EL (cell line): ENCODE measurements at places on chromosomes 2 and 18.

GRCh38 chr2:70340761-70341476 lies 39.1 kb upstream of the FAM136A start:
- peak; percentile 55 for DNase-seq

DNA sequence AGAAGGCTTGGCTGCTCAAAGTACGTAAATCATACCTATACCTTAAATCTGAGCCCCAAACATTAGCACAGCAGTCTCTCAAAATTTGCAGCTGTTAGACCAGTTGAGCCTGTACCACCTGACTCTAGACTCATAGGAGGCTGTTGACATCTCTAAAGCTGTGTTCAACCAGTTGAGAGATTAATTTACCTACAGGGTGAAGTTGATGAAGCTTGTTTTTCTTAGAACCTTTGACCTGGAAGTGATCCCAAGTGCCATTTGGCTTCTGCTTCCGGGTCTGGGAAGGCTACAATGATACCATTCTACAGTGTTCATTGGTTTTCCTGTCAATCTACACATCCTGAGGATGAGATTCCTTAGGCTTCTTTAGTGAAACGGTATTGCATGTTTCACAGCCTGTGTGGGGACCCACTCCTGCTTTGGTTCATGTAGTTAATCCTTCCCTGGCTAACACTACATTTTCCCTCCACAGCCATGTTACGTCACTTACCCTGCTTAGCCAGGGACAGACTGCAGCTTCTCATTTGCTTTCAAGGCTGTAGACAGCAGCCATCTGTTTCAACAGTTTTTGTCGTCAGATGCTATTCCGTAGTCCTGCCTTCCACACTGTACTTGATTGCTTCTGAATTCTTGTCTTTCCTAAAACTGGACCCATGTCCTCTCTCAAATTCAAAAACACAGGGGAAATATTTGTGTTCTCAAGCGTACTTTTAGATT lies 4.7 kb upstream of the IL1RL2 start:
- DNase-seq: no peak

DNA sequence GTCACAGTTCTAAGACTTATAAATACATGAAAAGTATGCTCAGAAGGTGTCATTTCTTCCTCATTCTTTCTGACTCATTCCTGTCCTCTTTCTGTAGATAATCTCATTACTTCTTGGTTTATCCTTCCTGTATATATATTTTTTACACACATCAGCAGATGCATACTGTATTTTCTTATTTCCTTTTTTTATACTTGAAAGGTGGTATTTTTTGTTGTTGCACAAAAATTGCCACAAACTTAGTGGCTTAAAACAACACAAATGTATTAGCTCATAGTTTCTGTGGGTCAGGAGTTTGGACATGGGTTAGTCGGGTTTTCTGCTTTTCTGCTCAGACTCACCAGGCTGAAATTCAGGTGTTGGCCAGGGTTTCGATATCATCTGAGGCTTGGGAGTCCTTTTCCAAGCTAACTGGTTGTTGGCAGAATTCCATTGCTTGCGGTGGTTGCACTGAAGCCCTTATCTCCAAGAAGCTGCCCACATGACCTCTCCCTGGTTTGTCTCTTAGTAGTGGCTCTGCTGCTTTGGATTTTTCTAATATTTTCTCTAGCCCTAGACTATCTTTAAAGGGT lies 162.6 kb downstream of the FMNL2 start:
- no peak for DNase-seq

- DNase-seq: no peak
Observed at GRCh38 chr18:32975163-32975436, 202.3 kb upstream of the KLHL14 start.

DNA sequence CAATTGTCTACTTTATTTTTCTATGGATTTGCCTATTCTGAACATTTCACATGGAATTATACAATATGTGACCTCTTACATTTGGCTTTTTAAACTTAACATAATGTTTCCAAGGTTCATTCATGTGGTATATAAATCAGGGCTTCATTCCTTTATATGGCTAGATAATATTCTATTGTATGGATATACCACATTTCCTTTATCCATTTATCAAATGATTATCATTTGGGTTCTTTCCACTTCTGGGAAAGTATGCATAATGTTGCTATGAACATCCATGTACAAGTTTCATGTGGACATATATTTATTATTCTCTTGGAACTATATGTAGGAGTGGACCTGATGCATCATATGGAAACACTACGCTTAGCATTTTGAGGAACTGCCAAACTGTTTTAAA lies 99.7 kb upstream of the NCKAP5 start:
- DNase-seq: no peak

- peak; percentile 80 for DNase-seq
Observed at GRCh38 chr2:10072656-10073480, 7.3 kb downstream of the CYS1 start.

GRCh38 chr2:238380785-238381184 lies 45.9 kb upstream of the ASB1 start:
- DNase-seq: peak; percentile 62

GRCh38 chr18:57107140-57107832 lies 39.6 kb upstream of the BOD1L2 start:
- DNase-seq: peak; percentile 22

DNA sequence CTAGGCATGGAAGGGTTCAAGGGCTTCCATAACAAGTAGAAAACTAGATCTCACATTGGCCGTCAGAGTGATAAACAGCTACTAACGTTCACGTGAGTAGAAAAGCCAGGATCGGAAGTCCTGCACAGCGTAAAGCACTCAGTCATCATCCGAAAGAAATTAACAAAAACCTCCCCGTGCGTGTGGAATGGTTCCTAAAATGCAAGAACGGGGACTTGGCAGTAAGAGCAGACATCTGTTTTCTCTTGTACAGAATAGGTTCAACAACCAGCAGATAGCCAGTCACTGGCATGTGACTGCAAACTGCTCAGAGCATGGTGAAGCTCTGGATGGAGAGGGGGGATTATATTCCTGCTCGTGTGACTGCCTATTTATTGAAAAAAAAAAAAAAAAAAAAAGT lies 106.9 kb upstream of the ITGB6 start:
- DNase-seq: peak; percentile 72

GRCh38 chr2:63613391-63613901 lies 24.7 kb downstream of the MDH1 start:
- DNase-seq: peak; percentile 4

DNA sequence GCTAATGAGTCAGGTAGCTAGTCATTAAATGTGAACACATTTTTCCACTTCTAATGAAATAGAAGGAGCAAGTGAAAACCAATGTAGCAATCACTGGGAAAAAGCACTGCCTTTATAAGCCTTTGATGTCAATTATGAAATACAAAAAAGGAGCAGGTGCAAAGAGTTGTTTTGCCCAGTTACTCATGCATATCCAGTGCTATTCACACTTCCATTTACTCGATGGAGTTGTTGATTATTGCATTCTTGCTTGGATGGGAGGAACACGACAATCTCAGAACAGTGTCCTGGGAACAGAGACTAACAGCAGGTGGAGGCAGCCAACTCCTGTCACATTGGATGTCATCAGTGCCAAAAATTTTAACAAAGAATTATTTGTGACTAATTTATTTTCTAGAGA lies 372.5 kb downstream of the CBLN2 start:
- no peak for DNase-seq

DNA sequence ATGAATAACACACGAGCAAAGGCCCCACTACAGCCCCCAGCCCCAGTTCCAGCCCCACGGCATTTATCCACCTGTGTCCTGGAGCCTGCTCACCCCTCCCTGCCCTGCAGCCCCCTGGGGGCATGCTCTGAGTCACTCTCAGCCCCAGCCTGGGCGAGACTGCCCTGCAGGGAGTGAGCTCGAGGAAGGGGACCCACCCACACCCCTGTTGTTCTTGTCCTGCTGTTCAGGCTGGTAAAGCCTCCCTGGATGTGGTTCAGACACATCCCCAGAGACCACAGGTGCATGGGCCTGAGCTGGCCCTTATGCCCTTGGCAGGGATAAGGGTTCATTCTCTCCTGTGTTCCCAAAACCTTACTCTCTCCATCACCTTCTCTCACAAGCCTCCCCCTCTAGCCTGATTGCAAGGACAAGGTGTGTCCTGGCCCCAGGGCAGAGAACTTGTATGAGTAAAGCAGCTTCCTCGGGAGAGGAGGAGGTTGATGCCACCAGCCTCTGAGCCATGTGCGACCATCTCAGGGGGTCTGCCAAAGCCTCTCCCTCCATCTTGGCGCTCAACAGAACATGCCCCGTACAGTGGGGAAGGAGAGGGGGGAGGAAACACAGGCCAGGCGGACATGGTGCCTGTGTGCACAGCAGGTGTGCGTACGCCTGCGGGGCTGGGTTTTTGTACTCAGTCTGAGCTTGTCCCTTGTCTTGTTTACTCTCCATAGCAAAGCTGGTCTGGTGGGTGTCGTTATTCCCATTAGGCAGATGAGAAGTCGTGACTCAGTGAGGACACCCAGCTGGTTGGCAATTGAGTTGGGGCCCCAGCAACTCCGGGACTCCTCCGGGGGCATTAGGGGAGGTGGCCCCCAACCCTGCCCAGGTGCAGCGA lies 64.4 kb downstream of the CIB4 start:
- no peak for DNase-seq

DNA sequence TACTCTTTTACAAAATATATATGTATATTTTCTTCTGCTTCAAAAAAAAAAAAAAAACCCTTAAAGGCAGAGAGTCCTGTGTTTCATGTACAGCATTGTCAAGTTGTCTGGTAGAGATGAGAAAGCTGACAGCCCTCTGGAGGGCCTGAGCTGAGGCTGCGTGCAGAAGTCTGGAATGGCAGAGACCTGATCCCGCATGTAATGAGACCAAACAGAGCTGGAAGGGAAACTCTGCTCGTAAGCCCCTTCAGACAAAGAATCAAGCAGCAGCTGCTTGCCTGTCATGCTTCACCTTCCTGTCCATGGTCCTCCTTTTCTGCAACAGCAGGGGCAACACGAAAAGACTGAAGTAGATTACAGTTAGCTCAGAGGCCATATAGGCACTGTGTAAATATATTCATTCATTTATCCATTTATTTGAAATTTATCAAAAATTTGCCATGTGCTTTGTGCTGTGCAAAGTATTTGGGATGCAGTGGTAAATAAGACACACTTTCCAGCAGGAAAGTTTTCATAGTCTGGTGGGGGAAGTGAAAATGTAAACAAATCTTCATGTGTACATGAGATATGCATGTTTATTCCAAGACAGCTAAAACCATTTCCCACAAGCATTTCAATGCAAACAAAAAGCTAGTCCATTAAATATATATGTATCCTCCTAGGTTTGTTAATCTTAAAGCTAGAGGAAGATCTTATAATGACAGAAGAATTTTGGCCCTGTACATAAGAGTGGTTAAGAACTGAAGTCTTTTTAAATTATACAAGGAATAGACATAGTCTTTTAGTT lies 912.7 kb downstream of the CPS1 start:
- no peak for DNase-seq

DNA sequence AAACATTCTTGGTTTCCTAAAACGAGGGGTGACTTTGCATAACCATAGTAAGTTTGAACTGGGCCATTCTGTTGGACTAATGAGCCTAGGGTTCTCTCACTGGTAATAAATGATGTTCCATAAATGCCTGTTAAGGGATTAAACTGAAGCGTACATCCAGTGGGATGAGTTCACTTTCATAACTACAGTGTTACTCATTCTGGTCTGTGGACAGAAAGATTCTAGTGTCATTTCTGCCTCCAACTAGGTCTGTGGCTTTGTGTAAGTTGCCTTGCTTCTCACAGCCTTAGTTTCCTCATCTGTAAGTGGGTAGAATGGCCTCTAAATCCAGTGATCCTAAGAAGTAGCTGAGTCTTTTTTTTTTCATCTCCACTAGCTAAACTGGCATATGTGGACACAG lies 1860.6 kb upstream of the PIK3C3 start:
- no peak for DNase-seq

GRCh38 chr2:234291765-234292204 lies 205.1 kb downstream of the ARL4C start:
- peak; percentile 58 for DNase-seq

GRCh38 chr18:30044496-30044895 lies 998.0 kb downstream of the DSC3 start:
- DNase-seq: peak; percentile 12

GRCh38 chr2:127628767-127629614 lies 17.0 kb upstream of the GPR17 start:
- DNase-seq: no peak

GRCh38 chr2:10046931-10047330 lies 3.6 kb downstream of the KLF11 start:
- DNase-seq: no peak

DNA sequence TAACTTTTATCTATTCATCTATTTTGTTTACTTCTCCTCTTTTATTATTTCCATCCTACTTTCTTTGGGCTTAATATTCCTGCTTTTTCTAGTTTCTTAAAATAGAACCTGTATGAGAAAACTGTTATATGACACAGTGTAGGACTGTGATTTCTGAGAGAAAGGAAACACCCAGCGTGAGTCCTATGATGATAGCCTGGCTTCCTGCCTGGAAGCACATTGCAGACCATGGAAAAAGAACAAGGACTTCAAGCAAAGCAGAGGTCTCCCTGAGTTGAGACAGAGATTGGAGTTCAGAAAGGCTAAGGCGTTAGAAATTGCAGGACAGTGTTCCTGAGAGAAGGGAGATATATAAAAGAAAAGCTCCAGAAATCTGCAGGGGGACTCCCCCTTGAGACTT lies 7.8 kb downstream of the RBM44 start:
- no peak for DNase-seq

GRCh38 chr2:37912056-37912455 lies 13.0 kb upstream of the RMDN2 start:
- DNase-seq: peak; percentile 34

- no peak for DNase-seq
Observed at GRCh38 chr18:24584813-24585212, 124.4 kb downstream of the HRH4 start.

DNA sequence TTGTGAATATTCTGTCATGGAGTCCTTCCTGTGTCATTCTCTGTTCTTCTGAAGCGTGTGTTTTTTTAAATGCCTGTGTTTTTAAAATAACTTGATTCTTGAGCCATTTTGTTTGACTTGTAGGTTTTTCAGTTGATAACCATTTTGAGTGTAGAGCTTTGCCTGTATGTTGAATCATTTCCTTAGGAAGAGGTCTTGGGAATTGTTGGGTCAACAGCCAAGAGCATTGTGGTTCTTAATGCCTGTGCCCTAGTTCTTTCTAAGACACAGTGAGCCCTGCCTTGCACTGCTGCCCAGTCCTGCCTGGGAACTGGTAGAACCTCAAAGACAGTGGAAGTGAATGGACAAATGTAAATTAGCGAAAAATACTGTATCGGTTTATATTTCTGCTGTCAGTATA lies 25.9 kb downstream of the RAB12 start:
- no peak for DNase-seq

GRCh38 chr2:146652311-146652710 lies 1192.5 kb upstream of the ACVR2A start:
- peak; percentile 77 for DNase-seq

DNA sequence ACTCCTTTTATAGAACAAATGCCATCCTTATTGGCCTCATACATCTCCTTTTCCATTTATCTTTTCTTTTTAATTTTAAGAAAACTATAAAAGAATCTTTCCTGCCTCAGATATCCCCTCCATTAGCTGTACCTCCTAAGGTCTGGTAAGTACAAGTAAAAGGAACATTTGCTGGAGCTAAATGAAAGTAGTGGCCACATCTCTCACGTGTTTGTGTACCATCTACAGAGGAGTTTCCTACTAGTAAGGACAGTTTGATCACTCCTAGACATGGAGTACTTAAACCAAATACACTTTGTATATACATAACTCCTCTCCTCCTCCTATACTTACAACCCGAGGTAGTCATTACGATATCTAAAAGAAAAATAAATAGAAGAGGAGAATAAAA lies 504.8 kb downstream of the LRRTM4 start:
- no peak for DNase-seq
